Endothelial cell (in vitro differentiated cells): ENCODE measurements at places on chromosomes 7 and 10.

- no peak for DNase-seq
Measured at GRCh38 chr7:98119256-98119918, 12.7 kb downstream of the LMTK2 start.

- no peak for DNase-seq
Measured at GRCh38 chr7:35849158-35849831, 48.4 kb downstream of the SEPTIN7 start.

DNA sequence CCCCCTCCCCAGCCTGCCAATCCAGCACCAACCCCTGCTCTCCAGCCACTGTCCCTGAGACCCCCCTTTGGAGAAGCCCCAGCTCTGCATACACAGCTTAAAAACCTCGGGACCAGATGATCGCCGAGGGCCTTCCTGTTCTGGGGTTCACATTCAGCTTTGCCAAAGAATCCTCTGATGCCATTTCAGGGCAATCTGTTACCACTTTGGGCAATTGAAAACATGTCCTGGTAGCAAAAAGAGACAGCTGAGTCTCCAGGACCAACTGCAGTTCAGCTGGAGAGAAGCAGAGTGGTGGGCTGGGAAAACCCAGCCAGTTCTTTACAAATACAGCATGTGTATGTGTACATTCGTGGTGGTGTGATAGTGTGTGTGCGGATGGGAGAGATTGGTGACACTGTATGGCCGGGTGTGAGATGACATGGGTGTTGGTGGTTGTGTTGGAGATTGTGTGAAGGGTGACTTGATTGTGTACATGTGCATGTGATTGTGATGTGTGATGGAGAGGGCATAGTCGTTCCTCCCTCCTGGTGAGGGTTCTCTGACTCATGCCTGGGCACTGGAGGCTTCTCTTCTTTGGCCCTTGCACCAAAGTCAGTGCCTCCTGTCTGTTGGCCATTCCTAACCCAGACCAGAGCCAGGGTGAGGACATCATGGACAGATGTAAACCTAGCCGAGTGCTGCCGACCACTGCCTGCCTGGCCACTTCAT lies 48.5 kb upstream of the AQP1 start:
- no peak for DNase-seq

DNA sequence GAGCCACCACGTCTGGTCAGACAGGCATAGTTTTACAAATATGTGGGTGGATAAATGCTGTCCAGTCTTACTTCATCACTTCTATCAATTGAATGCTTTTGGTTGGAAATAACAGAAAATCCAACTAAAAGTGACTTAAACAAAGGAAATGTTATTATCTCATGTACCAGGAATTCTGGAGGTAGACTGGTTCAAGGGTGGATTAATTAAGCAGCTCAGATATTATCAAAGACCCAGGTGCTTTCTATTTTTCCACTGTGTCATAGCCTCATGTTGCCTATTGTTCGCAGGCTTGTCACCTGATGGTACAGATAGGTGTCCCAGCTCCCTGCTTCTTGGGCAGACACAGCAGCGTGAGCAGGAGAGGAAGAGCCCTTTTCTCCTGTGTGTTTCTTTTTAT lies 156.1 kb upstream of the CTBP2 start:
- no peak for DNase-seq

- no peak for DNase-seq
Measured at GRCh38 chr10:26950934-26951333, 90.2 kb upstream of the ABI1 start.

- no peak for DNase-seq
Measured at GRCh38 chr10:86198271-86198670, 168.3 kb downstream of the GRID1 start.

DNA sequence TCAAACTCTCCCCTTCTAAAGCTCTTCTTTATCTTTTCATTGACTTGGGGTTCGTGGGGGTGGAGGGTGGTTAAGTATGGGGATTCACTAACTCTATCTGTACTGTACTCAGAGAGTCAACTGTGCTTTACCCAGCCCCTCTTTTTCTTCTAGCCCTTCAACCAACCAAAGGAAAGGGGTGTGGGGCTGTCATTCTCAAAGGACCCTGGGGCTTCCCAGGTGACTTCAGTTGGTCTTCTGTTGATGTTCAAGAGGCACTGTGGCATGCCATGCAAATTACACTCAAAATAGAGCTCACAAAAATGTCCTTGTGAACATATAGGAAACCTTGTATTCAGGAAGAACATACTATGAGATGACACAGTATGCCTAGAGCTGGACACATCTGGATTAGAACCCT lies 16.9 kb upstream of the RHOBTB1 start:
- no peak for DNase-seq

DNA sequence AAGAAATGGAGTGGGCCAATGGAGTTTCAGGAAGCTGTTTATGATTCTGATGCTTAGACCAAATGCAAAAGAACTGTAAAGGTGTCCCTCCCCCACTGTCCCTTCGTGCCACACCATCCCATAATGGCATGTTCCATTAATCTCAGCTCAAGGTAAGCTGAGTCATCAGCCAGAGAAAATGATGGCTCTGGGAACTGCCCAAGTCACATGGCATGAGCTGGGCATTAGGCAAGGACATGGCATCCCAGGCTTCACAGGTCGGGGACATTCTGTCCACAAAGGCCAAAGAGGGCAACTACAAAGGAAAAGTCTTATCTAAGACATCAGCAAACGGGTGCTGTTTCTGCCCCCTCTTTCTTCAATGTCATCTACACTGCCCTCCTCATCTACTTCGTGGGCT lies 44.9 kb downstream of the DLG5 start:
- no peak for DNase-seq

DNA sequence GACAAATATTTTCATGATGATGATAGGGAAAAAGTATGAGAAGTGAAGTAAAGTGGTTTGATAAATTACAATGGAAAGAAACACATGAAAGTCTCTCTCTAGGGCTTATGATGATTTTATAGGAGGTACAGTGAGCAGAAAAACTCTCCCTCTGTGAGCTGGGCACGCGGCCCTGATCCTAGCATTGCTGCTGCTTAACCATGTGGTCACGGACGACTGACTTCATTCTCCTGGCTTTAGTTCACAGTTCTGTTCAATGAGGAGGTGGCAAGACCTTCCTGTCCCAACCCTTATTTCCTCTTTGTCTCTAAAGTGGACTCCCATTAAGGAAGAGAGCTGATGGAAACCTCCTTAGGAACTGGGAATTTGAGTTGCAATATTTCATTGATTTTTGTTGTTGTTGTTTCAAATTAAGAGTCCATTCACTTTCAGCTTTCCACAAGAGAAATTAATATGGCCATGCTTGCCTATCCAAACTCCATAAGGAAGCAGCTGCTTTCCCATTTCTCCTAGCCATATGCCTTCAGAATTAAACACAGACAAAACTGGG lies 8.2 kb upstream of the PON3 start:
- DNase-seq: no peak

- DNase-seq: no peak
Measured at GRCh38 chr7:10646194-10646593, 327.5 kb upstream of the PHF14 start.

- DNase-seq: no peak
Measured at GRCh38 chr7:141641876-141642275, 60.1 kb downstream of the DENND11 start.

GRCh38 chr7:14859267-14859666 lies 43.3 kb downstream of the DGKB start:
- DNase-seq: no peak

GRCh38 chr7:4882169-4883032 lies 1.1 kb downstream of the RADIL start:
- peak; percentile 28 for DNase-seq

GRCh38 chr7:84324136-84324630 lies 129.6 kb upstream of the SEMA3A start:
- DNase-seq: no peak

- no peak for DNase-seq
Measured at GRCh38 chr7:28263622-28264271, 83.2 kb upstream of the JAZF1 start.

DNA sequence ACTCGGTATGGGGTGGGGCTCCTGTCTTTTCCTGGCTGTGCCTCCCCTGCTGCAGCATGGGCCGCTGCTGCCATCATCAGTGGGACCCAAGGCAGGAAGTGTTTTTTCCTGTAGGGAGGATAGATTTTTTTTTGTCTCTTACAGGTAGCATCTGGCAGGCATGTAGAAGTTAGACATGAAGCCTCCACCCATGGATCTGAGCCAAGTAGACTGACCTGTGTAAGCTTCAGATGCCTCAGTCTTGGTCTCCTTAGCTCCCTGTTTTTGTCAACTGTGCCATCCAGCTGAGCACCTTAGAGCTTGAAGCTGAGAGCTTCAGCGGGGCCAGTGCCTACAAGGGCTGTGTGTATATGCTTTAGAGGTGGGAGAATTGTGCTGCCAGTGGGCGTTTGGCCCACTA lies 93.5 kb downstream of the AUTS2 start:
- no peak for DNase-seq

DNA sequence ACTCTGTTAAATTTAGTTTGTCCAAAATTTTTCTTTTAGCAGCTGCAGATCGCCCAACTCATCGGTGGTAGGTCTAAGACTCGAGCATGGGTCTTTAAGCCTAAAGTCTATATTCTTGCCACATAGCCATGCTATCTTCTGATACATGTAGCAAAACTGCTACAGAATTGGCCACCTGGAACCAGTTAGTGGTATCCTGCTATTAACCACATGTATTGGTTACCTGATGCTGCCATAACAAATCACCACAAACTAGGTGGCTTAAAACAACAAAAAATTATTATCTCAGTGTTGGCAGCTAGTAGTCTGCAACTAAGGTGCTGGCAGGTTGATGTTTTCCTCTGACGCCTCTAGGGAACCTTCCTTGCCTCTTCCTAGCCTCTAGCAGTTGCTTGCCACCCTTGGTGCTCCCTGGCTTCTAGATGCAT lies 96.7 kb upstream of the PIK3CG start:
- DNase-seq: no peak

GRCh38 chr7:156105337-156106106 lies 293.3 kb upstream of the SHH start:
- DNase-seq: no peak

DNA sequence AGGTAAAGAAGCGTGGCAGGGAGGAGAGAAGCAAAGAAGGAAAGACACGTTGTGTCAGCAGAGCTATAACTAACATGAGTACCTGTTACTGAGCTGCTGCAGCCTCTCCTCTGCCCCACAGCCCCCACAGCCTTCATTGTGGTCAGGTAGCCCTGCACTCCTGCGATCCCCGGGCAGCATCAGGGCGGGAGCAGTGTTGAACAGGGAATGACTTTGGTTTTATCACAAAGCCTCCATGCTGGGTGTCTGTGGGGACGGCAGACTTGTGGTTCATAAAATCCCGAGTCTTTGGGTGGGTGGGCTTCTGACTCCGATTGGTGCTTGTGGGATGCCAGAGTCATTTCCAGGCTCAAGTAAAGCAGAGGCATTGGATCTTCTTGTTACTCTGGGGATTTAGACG lies 14.8 kb upstream of the PRKAG2 start:
- DNase-seq: no peak

GRCh38 chr10:7526017-7526400 lies 115.2 kb upstream of the SFMBT2 start:
- DNase-seq: no peak

- no peak for DNase-seq
Measured at GRCh38 chr7:102444961-102445673, 11.7 kb downstream of the ORAI2 start.

DNA sequence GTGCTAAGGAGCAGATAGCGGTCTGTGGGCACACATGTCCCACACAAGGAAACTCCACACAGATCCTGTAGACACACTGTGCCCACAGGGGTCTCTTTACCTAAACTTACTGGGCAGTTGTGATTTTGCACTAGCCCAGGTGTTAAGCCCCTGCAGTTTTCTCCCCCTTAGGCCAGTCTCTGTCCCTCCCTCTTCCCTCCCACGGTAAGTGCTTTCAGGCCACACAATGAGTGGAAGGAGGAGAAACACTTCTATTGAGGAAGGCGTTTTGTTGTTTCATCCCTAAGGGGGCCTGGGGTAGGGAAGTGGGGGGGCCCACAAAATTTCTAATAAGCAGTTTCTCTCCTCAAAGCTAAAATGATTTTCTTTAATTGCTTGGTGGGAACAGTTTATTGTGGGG lies 51.4 kb downstream of the FBXW4 start:
- no peak for DNase-seq

DNA sequence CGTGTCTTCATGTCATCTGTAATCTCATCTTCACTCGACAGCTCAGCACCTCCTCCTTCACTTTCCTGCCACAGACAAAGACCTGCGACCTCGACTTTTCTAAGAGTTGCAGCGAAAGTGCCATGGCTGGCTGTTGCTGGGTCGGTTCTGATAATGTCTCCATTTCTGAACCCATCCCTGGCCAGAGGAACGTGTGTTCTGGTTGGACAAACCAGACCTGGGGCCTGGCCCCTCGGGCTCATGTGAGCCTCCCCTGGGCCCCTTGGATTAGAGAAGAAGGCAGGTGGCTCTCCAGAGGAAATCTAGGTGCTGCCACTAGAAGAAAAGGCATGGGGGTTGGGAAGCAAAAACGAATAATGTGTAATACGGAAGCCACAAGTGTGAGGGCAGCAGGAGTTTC lies 273.7 kb downstream of the GLRX3 start:
- no peak for DNase-seq

DNA sequence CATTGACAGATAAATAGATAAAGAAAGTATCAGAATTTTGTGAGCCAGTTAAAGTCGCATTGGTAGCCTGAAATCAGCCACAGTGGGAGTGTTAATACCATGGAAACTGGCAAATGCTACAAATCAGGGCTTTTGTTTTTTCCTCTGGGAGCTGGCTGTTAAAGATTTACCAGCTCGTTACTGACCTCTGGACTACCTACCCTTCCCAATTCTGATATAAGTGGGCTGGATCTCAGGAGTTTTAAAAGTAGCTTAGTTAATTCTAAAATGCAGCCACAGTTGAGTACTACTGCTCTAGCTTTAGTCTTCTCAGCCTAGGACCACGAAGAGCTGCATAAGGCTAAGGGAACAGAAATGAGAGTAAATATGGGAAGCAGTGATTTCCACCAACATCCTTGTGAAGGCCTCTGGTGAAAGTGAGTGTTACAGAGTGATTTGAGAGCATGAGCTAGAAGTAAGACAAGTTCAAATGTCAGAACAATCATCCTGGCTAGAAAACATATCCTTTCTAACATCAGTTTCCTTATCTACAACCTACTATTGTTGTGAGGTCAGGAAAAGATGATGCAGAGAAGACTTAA lies 53.2 kb downstream of the A1CF start:
- DNase-seq: no peak

- DNase-seq: peak; percentile 65
Measured at GRCh38 chr7:37920305-37920848, at the start of gene EPDR1. TSS of gene EPDR1 (plus strand) at chr7:37920640. CDS start at chr7:37920940, 300 bp downstream.

- DNase-seq: peak; percentile 63
Measured at GRCh38 chr10:77004917-77005564, 632.6 kb downstream of the KCNMA1 start.

DNA sequence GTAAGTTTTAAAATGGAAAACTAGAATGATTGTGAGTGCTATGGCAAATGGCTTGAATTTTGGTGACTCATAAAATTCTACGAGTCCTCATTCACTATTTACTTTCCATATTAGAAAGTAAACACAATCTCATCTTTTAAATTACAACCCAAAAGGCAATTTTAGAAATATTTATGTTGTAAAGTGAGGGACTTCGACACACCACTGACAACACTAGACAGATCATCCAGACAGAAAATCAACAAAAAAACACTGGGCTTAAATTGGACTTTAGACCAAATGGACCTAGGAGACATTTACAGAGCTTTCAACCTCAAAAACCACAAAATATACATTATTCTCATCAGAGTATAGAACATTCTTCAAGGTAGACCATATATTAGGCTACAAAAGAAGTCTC lies 30.1 kb downstream of the ZNF277 start:
- DNase-seq: no peak

GRCh38 chr7:149005427-149006344 lies 22.6 kb downstream of the PDIA4 start:
- DNase-seq: peak; percentile 78

- no peak for DNase-seq
Measured at GRCh38 chr7:82598958-82599357, 155.4 kb upstream of the CACNA2D1 start.
